ENCODE measurements at places on chromosomes 4 and X.

DNA sequence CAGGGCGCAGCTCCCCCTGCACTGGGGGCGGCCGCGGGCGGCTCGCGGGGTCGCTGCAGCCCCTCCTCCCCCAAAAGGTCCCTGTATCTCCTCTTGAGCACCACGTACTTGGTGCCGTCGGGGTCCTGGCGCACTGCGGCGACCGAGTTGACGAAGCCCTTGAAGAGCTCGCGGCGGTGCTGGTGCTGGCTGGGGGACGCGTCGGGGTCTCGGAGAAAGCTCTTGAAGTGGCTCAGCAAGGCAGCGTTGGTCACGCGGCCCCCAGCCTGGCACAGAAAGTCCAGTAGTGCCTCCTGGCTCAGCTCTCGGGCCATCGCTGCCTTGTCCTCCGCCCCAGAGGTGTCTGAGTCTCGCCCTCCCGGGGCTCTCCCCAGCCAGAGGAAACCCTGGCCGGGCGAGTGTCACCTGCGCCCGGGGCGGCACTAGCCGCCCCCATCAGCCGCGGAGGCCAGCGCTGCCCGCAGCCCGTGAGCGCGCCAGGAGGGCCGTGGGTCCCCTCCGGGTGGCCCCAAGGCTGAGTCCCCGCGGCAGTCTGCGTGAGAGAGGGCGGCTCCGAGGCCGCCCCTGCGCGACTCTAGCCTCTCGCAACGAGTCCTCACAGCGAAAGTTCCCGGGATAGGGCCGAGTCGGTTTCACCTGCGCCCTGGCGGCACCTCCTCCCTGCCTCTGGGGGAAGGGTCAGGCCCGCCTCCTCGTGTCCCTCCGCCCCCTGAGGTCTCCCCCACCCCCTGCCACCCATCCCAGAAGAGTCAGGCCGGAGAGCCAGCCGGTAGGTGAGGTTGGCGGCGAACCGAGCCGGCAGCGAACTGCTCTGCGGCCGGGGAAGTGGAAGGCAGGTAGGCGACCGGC lies at the start of gene SOWAHB:
Gene SOWAHB (minus strand): TSS at position 609 of the 849 bp plus-strand sequence. CDS start 295 bp downstream, at position 314.
- no peak for DNase-seq

- DNase-seq = no peak
These were observed 1.0 kb downstream of the ZDHHC9 start for GRCh38 chrX:129842510-129843208.

DNA sequence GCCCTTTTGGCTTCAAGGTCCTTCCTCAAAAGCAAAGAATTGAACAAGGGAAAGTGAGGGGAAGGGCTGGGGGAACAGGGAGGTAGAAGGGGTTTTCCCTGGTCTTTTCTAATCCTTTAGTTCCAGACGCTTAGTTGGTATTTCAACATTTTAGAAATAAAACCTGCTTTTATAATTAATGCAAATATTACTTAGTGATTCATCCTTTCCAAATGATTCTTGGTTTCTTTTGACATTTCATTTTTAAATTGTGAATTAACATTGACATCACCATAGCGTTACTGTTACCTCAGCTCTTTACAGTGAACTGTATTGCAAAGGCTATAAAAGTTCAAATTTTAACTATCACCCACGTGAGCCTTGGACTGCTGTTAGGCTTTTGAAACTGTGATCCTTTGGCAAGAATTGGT lies 20.9 kb downstream of the NFKB1 start:
- DNase-seq = no peak

DNA sequence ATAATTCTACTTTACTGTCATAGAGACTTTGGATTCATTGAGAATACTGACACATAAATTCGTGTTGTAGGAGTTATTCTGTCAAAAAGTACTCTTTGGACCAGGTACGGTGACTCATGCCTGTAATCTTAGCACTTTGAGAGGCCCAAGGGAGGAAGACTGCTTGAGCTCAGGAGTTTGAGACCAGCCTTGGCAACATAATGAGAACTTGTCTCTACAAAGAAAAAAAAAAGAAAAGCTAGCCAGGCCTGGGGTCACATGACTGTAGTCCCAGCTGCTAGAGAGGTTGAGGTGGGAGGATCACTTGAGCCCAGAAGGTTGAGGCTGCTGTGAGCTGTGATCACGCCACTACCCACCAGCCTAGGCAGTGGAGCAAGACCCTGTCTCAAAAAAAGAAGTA lies 54.9 kb downstream of the WDR19 start:
- DNase-seq = no peak

GRCh38 chr4:47106561-47106960 lies 75.2 kb downstream of the GABRB1 start:
- no peak for DNase-seq

DNA sequence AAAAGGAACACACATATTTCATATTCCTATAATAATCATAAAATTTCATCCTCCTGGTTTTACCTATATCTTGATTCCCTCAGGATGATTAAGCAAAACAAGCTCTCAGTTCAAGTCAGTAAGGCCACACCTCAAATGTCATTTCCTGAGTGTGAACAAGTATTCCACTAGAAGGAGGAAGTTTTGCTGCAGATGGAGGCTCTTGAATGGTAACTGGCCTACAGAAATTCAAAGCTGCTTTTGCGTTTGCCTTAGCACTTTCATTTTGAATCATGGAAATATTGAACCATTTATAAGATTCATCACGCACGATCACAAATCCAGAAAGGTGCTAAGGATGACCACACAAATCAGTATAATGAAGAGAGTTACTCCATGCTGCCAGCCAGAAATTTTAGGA lies 254.4 kb upstream of the CXXC4 start:
- no peak for DNase-seq

DNA sequence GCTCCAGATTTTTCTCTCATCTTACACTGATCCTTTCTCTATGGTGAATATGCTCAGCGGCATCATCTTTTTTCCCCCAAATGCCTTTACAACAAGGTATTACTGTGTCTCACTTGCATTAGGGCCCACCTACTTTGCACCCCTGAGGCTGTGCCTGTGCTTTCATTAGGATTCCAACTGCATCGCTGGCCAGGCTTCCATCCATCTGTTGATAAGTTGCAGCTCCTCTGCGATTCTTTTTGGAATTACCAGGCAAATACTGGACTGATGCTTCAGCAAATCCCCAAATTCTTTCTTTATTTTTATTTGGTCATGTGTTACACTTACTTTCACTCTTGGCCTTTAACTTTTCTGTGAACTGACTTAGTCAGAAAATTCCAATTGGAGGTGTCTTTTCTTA lies 77.3 kb downstream of the AFF2 start:
- no peak for DNase-seq

GRCh38 chr4:12846368-12846767 lies 637.8 kb downstream of the RAB28 start:
- DNase-seq = no peak

DNA sequence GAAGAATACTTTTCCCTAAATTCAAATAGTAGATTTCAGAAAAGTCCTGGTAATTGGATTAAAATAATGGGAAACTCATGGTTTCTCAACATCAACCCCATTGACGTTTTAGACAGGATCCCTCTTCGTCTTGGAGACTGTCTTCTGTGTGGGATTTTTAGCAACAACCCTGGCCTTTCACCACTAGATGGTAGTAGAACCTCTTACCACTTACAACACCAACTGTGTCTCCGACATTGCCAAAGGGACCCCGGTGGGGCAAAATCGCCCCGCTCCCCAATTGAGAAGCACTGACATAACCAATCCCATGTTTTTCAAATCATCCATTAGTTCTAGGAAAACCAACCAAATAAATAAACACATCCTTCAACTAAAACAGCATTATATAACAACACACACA lies 16.9 kb upstream of the ANOS1 start:
- no peak for DNase-seq

DNA sequence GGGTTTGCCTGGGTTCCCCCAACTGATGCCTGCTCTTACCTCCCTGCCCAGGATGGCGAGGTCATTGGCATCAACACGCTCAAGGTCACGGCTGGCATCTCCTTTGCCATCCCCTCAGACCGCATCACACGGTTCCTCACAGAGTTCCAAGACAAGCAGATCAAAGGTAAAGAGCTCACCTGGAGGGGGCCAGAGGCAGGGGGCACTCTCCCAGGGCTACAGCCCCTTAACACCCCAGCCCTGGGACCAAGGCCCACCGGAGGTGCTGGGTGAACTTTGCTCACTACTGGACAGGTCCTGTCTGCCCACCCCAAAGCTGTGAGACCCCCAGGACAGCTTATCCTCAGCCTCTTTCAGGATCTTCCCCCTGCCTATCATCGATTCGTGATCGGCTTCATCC lies 24.5 kb downstream of the HTRA3 start:
- no peak for DNase-seq

DNA sequence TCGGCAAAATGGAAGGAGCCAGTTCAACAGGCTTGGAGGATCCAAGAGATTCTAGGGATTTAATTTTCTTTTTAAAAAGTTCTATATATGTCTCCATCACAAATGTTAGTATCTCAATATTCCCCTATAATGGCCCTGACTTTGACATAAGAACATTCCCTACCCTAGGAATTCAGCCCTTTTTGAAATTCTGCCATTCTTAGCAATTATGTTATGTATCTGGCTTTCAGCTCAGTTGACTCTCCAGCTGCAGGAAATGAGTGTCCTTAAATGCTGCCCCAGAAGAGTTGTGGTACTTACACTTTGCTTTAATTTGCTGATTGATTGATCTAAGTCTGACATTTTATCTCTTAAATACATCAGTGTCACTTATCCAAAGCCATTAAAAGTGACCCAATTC lies 1454.3 kb downstream of the FSTL5 start:
- DNase-seq = no peak

GRCh38 chrX:42107495-42108488 lies 184.4 kb upstream of the CASK start:
- DNase-seq = no peak

DNA sequence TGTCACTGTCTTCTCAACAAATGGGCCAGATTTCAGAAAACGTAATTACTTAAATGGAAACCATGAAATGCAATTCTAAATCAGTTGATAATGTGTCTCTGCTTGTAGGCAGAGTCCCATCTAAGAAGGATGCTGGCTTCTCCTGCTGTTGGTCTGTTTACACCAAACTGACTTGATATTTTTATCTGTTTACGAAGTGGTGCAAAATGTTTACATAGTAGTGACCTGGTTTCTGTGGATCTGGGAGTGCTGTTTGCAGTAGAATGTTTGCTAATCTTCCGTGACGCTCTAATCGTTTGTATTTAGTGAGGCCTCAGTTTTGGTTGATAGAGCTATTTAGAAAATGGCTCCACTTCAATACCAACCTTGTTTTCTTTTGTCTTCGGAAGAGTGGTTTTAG lies 213.5 kb downstream of the VEGFC start:
- DNase-seq = no peak

GRCh38 chrX:130772776-130773143 lies 130.2 kb downstream of the ENOX2 start:
- DNase-seq = no peak

DNA sequence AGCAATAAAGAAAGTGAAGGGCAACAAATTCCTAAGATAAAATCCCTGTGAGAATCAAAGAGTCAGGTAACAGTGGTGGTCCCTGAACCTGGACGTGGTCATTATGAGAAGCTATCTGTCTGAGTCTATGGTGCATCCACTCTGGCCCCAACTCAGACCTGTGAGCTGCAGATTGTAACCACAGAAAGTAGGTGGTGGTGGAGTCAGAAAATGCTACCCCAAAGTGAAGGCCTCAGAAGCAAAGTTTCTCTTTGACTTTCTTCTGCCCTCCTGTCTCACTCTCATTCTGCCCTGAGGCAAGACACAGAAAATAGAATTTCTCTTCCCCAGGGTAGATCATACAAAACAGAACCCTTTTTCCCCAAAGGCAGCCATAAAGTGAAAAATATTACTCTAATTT lies 84.1 kb upstream of the NEIL3 start:
- DNase-seq = no peak

GRCh38 chr4:110793890-110794554 lies 171.1 kb upstream of the PITX2 start:
- DNase-seq = no peak

DNA sequence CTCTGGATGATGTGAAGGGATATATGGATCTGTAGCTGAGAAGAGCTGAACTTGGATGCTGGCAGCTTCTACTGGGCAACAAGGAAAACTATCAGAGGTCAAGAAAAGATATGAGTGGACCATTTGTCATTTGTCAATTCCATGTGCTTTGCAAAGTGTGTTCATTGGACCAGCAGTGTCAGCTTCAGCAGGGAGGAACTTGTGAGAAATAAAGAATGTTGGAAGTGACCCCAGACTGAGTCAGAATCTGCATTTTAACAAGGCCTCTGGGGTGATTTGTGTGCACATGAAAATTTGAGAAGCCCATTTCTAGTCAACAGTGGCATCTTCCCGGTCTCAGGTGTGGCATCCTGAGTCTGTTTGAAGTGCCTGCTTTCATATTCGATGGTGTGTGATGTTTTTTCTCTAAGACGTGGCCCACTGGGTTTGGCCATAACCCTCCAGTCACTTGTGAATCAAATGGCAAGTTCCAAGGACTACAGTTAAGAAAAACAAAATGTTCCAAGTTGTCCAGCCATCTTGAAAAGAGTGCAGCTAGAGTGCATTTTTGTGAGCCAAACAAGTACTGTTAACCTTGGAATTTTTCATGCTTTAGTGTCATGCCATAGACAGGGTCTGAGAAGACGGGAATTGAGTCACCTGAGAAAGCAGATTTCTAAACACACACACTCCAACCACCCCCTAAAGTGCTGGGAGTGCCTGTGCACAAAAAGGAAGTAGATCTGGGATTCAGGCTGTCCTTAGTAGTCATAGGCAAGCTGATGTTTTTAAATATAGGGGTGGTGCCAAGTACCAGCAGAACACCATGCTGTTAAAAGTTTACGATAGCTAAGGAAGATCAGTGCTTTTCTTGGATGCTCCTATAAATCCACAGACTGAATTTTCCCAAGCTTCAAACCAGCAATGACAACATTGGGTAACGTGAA lies 26.4 kb downstream of the GPM6B start:
- DNase-seq = no peak

DNA sequence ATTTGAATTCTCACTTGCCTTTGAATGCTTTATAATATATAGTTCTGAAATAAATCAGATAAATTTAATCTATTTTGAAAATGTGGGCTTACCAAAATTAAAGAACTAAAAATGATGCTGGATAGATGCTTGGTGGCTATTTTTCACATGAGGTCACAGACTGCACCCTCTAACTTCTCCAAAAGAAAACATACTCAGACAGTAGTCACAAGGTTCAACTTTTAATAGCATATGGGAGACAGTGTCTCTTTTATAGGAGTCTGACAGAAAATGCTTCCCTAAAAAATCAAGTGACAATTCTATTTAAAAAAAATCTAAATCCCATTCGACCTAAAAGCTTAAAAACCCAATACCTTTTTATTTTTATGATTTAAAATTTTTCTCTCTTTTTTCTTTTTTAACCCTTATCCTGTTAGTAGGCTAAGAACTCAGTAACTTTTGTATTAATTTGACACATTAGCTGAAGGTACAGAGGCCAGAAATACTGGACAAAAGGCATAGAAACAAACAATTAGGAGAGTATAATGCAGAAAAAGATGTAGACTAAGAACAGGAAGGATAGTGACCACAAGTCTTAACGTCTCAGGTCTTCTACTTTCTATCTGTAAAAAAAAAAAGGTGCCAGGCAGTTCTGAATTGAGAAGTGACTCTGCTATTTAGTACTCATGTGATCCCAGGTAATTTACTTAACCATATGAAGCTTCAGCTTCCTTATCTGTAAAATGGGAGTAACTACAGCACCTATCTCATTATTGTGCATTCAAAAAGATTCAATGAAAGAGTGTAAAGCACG lies 7.6 kb downstream of the TIGD4 start:
- DNase-seq = no peak

Data from nucleus accumbens (tissue), 56 donors.